ENCODE measurements at places on chromosomes 2 and 18.

DNA sequence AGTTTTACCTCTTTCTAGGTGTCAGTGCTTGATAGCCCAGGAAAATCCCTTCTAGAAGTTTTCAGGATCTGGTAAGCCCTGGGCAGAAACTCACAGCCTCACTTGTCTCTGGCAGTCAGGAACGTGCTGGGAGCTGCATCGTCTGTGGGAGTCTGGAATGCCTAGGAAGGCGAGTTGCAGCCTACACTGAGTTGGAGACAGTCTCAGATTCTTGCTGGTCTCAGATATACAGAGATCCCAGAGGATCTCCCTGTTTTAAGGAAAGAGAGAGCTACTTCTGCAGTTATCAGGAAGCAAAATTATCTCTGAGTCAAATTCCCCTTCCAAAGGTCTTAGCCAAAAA is 104.4 kb upstream of the CDC42EP3 start:
- DNase-seq = no peak

DNA sequence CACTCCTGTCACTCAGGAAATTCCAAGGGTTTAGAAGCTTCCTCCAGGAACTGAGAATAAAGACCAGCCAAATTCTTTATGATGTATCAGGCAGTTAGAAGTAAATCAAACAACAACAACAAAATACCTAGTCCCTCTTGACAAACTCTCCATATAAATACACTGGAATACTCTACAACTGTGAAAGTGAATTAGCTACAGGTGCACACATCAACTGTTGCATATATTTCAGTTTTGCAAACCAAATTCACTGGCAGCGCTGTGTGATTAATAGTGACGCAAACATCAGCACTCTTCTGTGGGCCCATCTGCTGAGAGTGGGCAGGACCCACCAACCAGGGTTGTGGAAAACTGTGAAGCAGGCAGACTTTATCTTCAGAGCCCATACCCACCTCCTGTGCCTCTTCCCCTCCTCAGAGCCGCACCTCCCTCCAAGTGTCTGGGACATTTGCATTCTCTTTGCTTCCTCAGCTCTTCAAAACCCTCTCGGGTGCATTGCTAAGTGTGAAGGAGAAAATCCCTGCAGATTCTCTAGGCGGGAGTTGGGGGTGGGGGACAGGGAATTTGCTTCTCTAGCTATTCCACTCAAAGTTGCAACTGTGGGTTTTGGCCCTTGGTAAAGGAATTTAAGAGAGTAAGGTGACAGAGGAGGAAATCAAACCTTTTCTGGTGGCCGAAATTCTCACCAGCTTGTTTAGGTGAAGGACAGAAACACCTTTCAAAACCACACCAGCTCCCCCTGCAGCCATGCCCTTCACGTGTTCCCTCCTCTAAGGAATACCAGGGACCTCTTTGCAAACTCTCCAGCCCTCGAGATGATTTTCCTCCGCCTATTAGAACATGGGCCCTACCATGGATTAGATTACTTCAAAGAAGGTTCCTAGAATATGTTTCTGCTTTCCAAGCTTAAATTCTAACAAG is 119.3 kb downstream of the MRO start:
- DNase-seq = no peak

DNA sequence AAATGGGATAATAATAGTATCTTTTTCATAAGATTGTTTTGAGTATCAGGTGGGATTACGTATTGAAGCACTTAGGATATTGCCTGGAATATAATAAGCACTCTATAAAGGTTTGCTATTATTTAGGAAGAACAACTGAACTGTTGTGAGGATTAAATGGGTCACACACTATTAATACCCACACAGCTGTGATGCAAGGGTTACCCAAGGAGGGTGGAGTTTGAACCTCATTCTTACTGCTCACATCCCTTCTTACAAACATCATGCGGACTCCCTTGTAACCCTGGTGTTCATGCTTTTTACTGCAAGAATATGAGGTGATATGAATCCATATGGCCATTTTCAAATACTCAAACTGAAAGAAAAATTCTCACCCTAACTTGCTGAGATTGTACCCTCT is 113.5 kb downstream of the KCTD1 start:
- DNase-seq = no peak

DNA sequence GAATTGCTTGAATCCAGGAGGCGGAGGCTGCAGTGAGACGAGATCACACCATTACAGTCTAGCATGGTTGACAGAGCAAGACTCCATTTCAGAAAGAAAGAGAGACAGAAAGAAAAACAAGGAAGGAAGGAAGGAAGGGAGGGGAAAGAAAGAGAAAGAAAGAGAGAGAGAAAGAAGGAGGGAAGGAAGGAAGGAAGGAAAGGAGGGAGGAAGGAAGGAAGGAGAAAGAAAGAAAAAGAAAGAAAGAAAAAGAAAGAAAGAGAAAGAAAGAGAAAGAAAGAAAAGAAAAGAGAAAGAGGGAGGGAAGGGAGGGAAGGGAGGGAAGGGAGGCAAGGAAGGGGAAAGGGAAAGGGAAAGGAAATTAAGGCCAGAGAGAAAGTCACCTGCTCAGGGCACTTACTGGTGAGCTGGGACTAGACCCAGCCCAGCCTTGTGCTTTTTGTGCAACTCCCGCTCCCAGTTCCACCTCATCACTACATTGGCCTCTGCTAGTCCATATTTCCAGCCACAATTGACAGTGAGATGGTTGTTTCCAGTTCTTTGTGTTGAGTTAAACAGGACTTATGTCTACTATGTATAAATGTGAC is 35.7 kb downstream of the MOGAT1 start:
- no peak for DNase-seq

GRCh38 chr2:71684226-71685072 is 231.1 kb downstream of the DYSF start:
- no peak for DNase-seq

DNA sequence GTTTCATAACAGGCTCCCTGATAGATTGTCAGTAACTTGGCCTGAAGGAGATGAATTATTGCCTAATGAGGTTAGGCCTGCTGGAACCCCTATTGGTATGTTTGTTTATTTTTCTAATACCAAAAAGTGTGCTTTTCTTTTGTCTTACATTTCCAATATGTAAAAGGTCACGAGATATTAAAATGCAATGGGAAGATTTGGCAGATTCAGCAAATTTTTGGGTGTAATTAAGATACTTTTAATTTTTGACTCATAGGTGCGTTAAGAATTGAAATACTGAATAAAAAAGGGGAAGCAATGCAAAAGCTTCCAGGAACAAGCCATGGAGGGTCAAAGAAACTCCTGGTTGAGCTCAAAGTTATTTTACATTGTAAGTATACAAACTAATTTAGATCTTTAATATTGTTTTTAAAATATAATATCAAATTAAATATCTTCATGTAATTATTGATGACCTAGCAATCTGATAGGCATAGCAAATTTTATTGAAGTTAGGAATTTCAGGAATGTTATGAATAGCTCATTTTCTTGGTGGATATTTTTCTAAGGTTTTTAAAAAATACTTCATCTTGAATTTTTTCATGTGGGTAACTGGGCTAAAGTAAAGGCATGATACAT is 52.1 kb downstream of the SMCHD1 start:
- no peak for DNase-seq

DNA sequence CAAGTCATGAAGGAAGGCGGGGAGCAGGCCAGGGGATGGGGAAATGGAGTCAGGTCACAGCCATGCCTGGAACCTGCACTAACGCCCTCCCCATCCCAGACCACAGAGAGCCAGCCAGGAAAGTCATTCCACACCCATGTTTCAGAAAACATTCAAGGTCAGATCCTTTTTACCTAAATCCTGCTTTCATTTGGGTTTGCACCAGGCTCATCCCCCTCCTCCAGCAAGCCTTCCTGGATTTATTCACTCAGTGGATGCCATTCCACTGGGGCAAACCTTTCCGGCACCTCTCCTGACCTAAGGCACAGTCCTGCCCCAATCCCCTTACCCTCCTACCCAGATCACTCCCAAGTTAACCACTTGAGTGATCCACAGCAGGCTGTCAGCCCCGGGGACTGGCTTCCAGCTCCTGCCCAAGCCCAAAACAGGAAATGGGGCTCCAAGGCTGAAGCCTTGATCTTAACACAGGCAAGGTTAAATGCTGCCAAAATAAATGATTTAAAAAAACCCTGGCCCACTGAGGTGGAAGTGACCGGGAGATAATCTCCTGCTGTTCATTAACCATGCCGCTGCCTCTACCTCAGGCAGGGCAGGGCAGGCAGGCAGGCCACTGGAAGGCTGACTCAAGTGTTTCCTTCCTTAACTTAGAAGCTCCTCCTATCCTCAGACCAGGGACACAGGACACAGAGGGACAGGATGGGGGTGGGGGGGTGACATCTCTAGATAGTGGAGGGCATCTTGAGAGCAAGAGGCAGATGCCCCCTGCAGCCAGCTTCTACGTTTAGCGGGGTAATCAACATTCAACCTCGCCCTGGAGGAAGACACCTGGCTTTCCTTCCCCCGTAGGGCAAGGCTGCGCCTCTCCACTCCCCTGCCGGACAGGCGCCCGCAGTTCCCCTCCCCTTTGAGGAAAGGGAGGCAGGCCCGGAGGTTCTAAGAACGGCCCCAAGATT is 1.4 kb downstream of the RAB11FIP5 start:
- DNase-seq = no peak

GRCh38 chr2:179455824-179456223 is 191.2 kb upstream of the SESTD1 start:
- no peak for DNase-seq

All from activated T-cell treated with anti-CD3 and anti-CD28 coated beads for 48 hours (primary cell).